ENCODE measurements at places on chromosomes 16 and 17.

- DNase-seq, result no peak
These were observed 232.3 kb downstream of the KATNIP start for GRCh38 chr16:27781981-27782880.

DNA sequence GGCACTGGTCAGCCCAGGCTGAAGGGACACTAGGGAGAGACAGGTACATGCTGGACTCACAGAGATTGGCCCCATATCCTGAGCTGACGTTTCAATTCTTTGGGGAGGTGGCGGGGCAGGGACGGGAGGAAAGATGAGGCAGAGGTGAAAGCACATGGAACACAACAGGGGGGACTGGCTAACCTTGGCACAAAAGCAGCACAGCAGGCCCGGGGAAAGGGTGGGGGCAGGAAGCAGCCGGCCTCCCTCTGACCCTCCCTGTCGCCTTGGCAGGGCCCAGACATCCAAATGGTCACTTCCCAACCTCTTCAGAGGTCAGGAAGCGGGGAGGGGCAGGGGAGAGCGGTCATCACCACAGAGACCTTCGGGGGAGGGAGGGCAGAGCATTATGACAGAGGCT lies 6.6 kb downstream of the VAT1 start:
- DNase-seq, result no peak

- no peak for DNase-seq
These were observed 758 bp upstream of the UBALD2 start for GRCh38 chr17:76264425-76264754.

DNA sequence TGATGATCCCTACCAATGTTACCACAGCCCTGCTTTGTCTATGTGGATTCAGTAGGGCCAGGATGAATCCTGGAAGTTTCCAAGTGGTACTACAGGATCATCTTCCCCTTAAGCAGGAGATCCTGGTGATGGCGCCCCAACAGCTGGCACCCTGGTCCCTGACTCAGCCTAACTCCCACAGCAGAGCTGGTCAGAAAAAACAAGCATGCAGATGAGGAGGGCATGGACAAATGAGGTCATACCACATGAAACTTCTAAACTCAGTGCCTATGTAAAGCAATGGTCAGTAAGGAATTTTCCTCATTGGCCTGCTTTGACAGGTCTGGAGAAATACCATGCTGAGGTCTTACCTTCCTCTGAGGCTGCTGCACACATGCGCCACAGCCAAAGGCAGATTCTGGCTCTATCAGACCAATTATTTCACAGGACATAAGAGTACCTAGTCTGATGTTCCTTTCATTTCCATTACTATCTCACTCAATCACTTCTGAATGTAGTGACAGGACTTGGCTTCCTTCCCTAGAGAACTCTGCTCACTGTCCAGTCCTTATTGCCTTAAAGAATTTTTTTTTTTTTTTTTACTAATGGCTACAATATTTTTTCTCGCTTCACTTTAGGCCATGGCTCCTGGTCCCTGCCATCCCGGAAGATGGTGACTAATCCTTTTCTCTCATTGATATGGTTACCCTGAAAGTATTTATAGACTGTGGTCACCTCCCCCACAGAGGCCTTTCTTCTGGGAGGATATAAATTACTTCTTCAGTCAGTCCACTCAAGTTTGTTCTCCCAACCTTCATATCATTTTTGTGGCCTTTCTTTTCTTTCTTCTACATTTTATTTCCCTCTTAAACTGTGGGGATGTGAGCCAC lies 525.2 kb upstream of the PSMD7 start:
- no peak for DNase-seq

- DNase-seq, result no peak
These were observed 46.2 kb downstream of the DUSP14 start for GRCh38 chr17:37535906-37536305.
